ENCODE measurements at places on chromosomes 6 and 20.
A peak's percentile ranks its signal among the peaks of the same experiment; 100 is the strongest.

- DNase-seq, result no peak
These were observed 145.7 kb upstream of the PRSS16 start for GRCh38 chr6:27101824-27102223.

- no peak for DNase-seq
These were observed 111.4 kb downstream of the FYN start for GRCh38 chr6:111761783-111762312.

DNA sequence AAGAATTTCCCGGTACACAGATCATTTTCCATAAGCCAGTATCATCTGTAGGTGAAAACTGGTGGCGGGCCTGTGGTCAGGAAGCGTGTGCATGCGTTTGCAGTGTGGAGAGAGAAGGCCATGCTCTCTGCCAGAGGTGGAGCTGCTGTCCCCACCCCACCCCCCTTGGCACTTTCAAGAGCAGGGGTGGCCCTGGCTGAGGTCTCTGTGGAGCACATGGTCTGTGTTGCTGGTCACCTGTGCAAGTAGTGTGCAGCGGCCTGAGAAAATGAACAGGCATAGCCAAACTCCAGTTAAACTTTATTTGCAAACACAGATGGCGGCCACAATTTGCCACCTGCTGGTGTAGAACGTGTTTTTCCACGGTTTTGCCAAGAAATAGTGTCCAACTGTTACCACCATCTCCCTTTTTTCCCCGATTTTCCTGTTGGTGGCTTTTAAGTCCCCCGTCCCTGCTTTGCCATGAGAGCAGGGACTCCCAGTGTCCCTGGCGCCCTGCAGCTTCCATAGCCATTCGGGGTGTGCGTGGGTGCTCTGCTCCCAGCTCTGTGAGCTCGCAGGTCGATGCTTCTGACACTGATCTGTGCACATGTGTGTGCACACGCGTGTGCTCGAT lies 2.5 kb downstream of the ADRM1 start:
- DNase-seq, result no peak

GRCh38 chr6:89536231-89536630 lies 102.3 kb downstream of the LYRM2 start:
- no peak for DNase-seq

- no peak for DNase-seq
These were observed 20.3 kb upstream of the TENT5A start for GRCh38 chr6:81772741-81773140.

DNA sequence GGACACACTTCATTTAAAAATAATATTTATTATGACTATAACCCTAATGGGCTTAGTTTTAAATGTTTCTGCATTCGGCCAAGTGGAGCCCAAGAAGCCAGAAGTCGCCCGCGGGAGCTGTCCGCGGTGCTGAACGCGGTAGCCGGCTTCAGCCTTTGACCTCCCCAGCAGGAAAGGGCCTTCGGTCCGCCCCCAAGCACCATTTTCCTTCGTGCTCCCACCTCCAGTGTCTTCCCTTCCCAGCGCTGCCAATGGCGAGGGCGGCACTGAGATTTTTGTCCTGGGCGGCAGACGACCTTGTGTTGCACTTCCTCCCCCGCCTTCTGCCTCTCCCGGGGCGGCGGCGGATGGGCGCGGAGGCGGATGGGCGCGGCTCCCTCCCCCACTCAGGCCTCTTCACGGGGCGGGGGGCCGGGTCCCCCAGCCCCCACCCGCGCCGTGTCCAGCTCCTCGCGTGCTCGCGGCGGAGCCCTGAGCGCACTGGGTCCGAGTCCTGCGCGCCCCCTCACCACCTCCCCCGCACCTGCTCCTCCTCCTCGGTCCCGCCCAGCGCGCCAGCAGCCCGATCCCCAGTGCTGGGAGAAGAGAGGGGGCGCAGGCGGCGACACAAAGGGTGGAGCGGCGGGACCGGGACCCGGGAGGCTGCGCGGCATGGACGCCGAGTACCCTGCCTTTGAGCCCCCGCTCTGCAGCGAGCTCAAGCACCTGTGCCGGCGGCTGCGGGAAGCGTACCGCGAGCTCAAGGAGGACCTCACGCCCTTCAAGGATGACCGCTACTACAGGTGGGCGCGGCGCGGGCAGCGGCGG lies 23.6 kb upstream of the TMEM181 start:
- no peak for DNase-seq

GRCh38 chr6:3419624-3420272 lies 37.1 kb downstream of the SLC22A23 start:
- no peak for DNase-seq

DNA sequence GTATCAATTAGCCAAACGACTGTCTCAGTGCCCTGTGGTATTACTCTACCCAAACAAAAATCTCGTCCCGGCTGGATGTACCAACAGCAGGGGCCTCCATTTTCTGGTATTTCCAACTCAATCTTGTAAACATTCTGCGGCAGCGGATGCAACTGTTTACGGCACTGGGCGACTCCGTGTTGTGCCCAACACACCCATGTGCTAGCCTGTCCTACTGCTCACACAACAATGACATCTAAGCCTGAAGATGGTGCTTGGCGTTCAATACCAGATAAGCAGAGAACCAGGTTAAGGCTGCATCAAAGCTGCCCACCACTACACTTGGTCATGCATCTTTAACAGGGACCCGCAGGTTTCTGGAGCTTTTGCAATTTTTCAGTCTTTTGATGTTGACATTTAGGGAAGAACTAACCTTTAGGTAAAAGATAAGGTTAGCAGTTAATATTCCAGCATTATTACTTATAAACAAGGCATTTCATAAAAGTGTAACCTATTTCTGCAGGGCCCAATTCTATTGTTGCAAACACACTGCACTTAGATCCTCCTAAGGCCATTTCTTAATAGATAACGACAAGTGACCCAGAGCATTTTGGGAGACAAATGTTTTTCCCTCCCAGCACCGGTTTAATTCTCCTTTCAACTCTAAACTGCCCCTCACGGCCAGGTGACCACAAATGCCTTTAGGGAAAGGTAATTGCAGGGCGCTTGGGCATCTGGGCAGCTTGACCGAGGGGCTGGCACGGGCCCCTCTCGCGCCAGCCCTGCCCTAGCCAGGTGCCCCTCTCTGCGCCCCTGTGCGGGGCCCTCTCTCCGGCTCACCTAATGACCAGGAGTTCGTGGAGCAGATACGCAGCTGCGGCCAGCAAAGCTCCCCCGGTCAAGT lies 945 bp downstream of the FAXC start:
- peak; percentile 20 for DNase-seq

DNA sequence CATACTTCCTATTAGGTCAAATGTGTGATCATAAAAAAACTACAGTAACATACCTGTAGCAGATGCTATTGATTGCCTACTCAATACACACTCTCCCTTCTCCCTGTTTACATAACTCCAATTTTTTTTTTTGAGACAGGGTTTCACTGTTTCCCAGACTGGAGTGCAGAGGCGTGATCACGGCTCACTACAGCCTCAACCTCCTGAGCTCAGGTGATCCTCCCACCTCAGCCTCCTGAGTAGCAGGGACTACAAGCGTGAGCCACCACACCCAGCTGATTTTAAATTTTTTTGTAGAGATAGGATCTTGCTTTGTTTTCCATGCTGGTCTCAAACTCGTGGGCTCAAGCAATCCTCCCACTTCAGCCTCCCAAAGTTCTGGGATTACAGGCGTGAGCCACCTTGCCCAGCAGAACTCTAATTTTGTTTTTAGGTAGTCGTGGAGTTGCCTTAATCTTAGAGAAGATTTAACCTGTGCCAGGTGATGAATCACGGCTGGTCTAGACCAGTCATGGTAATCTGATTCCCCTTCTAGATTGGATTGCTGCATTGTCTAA lies 14.0 kb upstream of the KIF3B start:
- DNase-seq, result no peak

- peak; percentile 88 for DNase-seq
These were observed 6.9 kb upstream of the BLCAP start for GRCh38 chr20:37534401-37535157.

DNA sequence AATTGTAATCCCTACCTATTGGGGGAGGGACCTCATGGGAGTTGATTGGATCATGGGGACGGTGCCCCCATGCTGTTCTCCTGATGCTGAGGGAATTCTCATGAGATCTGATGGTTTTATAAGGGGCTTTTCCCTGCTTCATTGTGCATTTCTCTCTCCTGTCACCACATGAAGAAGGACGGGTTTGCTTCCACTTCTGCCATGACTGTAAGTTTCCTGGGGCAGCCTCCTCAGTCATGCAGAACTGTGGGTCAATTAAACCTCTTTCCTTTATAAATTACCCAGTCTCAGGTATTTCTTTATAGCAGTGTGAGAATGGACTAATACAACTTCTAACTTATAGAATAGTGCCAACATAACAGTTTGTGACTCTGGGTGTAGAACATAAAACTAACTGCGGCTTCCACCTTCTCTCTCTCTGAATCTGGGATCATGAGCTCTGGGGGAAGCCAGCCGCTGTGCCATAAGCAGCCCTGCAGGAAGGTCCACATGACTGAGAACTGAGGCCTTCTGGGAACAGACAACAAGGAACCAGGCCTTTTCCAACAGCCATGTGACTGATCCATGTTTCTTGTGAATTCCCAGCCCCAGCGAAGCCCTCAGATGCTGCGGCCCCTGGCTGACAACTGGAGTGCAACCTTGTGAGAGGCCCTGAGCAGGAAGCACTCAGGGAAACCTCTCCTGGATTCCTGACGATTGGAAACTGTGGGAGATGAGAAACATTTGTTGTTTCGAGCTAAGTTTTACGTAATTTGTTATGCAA lies 3.4 kb upstream of the HLA-A start:
- DNase-seq, result no peak

DNA sequence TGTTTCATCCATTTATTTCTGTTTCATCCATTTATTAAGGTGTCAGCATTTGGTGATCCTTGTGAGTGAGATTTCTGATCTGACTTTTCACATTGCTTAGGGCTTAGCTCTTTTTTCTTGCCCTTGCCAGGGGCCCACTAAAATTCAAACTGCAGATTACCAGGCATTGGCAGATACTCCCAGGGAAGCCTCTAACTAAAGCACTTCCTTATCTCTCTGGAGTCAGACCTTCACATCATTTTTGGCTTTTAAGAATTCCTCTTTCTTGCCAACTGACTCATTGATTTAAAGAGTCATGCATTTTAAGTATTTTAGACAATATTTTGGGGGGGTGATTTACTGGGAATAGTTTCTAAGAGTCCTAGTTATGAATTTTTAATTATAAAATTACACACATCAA lies 2.6 kb upstream of the WFDC8 start:
- DNase-seq, result no peak

- DNase-seq, result no peak
These were observed 201.1 kb downstream of the SAMD5 start for GRCh38 chr6:147709396-147710272.

DNA sequence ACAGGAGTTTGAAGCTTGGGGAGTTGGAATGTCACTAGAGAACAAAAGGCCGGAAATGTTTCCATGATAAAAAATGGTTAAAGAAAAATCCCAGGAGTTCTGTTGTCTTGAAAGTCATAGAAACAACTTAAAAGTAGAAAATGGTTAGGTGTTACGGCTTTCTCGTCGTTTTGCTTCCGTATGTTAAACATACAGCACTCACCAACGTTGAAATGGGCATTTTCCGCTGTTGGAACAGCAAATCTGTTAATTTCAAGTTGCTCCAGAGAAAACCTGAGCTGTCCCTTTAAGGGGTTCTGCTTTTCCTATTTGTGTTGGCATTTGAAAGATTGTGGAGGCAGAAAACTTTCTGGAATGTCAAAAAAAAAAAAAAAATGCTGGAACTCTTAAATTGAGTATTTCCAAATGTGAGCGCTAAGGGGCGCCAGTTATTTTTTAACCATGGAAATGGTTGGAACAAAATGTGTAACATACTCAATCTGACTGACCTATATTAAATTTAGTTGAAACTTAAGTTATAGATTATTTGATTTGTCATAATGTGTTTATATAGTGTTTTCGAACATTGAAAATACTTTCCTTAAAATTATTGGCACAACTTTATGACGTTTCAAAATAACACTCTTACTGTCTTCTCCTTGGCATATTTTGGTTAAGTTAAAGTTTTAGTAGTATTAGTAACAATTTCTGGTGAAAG lies 2.2 kb downstream of the QKI start:
- peak; percentile 68 for DNase-seq

GRCh38 chr6:53161481-53162009 lies 12.9 kb upstream of the GCM1 start:
- DNase-seq, result no peak

- no peak for DNase-seq
These were observed 15.8 kb upstream of the MAP7 start for GRCh38 chr6:136566007-136566487.

- peak; percentile 75 for DNase-seq
These were observed 181.9 kb upstream of the CCN2 start for GRCh38 chr6:132132924-132133639.

DNA sequence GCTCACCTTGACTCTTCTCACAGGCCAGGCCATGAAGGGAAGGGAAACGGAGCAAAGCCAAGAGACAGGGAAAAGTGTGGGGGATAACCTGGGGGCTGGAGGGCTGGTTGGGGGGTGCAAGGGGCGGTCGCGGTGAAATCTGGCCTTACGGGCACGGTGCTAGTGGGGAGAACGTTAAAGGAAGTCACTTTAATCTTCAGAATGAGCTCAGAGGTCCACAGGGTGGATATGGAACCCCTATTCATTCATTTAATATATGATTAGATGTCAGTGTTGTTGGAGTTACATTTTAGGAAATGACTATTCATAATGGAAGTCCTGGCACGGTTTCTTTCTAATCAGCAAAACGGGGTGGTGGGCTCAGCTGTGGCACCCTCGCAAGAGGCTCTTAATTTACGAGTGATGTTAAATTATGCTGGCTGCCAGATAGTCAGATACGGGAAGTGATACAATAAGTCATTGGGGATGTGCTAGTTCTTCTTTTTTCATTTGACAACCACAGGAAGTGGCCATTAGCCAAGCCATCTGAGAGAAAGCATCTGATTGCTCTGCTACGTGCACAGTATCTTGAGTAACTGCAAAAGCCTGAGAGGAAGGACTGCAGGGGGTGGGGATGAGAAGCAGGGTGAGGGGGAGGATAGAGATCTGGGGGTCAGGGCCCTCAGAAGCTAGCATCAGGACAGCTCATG lies 253.0 kb downstream of the QKI start:
- peak; percentile 77 for DNase-seq

DNA sequence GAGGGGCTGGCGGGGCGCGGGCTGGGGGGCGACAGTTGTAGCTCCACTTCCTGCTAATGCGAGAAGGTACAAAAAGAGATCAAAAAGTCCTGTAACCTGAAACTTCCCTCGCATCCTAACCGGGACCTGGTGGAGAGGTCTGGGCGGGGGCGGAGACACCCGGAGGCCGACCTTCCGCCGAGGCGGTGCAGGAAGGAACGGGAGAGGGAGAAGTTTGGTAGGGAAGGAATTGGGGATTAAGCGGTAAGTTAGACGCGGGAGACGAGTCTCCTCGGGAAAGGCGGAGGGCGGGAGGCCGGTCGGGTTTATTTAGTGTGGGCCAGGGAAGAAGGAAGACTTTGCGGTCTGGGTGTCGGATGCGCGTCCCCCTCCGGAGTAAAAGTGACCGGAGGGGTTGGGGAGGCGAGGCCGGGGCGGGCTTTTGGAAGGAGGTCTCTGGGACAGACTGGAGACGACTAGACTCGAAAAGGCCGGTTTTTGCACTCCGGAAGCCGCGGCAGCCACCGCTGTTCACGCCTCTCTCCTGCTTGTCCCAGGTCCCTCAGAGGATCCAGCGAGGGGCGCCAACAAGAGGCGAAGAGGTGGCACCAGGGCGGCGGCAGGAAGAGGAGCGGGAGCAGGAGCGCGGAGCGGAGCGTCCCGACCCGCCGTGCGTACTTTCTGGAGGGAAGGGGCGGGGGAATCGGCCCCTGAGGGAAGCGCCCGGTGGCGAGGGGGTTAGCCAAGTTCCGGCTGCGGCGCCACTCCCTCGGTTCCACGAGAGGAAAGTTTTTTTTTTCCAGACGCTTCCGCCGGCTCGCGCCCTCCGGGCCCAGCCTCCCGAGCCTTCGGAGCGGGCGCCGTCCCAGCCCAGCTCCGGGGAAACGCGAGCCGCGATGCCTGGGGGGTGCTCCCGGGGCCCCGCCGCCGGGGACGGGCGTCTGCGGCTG lies 734 bp downstream of the TPBG start:
- no peak for DNase-seq
